Muscle of arm (tissue), 14 donors: ENCODE measurements at places on chromosomes 12 and 14. TPM values are rescaled to one million over a fixed set of nuclear protein-coding genes. Genes with fewer than 3 reads are reported as not detected.

CCDC196 gene
- not detected for polyA plus RNA-seq

KRT6A gene
- not detected for polyA plus RNA-seq

RND1 gene
- not detected for polyA plus RNA-seq

DNA sequence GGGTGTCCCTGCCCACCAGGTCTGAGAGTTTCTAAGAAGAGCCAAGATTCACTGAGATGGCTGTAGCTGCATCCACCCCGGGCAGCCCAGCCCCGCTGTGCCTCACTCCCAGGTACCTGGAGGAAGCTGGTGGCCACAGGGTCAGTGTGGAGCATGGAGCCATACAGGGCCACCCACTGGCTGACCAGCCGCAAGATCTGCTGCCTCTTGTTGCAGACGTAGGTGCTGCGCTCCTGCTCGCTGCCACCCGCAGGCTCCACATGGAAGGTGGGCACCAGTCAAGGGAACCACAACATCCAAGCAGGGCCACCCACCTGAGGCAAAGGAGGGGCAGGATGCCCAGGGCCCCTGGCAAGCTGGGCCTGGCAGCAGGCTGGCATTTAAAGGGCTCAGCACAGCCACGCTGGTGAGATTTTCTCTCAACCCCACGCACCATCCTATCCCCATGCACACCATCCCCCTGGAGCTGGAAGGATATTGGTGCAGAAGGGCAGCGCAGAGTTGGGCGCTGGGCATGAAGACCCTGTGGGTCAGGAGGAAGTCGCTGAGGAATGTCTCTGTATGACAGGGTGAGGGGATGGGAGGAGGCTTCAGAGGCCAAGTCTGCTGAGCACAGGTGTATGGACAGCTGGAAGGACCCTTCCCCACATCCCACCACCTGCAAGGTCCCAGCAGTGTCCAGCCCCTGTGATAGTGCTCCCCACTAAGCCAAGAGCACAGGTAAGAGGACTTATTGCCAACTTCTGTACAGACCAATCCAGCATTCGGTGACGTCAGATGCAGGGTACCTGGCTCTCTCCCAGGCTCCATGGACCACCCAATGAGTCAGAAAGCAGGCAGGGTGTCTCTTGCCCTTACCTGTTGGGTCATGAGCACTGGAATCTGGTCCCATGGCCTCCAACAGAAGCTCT is 10.8 kb downstream of the RAPGEF3 start:
- no peak for DNase-seq

P3H3 gene
- polyA plus RNA-seq: 47.9 TPM

DNA sequence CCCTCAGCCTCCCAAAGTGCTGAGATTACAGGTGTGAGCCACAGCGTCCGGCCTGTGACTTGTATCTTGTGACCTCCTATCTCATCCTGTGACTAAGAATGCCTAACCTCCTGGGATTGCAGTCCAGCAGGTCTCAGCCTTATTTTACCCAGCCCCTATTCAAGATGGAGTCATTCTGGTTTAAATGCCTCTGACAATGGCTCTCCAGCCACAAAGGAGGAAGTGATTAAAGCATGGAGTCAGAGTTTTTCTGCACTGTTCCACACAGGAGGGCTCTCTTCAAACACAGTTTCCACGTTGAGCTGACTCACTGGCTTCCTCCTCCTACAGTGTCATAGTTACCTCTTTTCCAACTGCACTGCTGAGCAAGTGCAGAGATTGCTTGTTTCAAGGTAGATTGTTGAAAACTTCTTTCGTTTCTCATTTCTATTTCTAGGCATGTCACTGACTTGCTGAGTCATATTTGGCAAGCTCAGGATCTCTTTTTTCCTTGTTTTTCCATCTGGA is 383.8 kb downstream of the PCNX1 start:
- peak; percentile 23 for DNase-seq

C14orf39 gene
- polyA plus RNA-seq: 3.1 TPM

GRCh38 chr12:127942981-127943380 is 324.0 kb upstream of the TMEM132C start:
- no peak for DNase-seq

DNA sequence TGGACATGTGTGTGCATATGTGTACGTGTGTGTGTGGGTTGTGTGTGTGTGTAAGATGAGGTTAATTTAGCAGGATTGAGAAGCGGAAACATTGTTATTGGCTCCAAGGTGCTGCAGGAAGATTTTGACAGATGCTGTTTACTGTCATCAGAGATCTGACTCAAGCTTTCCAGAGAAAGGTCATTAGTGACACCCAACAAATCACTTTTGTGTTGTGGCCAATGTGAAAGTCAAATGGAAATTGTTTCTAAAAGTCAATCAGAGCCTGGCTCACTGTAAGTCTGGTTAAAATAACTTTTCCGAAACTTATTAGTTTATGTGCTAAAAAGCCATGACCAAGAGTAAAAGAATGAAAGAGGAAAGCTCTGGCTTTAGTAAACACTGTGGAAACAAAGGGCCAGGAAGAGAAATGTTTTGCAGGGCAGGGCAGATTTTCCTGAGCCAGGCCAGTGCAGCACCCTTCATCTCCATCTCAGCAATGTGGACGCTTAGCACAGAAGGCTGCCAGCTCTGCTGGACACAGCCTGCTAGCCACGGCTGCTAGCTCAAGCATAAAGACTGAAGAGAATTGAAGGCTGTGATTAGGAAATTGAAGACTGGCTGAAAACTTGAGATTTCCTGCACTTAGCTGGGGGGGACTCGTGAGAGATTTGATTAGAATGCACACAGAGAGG is 235.8 kb downstream of the NEDD1 start:
- DNase-seq: peak; percentile 4

DNA sequence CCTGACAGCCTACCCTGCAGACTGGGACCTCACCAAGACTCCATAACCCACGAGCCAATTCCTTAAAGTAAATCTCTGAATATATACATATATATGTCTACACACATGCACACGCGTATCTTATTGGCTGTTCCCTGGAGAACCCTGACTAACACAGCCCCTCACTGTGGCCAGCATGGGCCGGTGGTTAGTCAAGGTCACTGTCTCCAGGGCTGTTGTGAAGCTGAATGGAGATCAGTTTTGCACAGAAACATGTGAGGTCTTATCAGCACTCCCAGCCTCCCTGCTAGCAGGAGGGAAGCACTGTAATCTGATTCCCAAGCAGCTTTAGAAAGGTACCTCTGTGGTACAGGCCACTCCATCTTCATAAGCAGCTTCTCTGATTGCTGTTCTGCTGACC is 46.6 kb upstream of the PLEKHG6 start:
- no peak for DNase-seq

- DNase-seq: no peak
These were observed 5.9 kb downstream of the KRT86 start for GRCh38 chr12:52280319-52280795.

DNA sequence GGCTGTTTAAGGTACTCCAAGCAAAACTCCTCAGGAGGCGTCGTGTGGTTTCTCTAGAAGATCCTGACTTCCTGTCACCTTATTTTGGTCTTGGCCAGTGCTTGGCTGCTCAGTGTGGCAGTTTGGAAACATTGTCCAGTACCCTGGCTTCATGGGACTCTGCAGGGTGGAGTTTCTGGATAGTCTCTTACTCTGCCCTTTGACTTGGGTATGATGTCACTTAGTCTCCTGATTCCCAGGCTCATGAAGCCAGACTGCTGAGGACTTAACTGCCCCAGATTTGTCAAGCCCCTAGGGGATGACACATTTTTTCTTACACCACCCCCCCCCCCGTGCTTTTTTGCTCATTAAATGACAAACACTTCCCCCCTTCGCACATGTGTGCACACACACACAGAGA is 82.7 kb downstream of the ADCK1 start:
- no peak for DNase-seq

ERBB3 gene
- 218 TPM for polyA plus RNA-seq

GRCh38 chr12:32446316-32447119 is 47.2 kb downstream of the FGD4 start:
- no peak for DNase-seq

KRT86 gene
- not detected for polyA plus RNA-seq

MYF6 gene
- polyA plus RNA-seq: 111 TPM

NTF3 gene
- polyA plus RNA-seq: not detected

- DNase-seq: peak; percentile 69
These were observed 13.3 kb downstream of the DICER1 start for GRCh38 chr14:95143808-95144620.

DNA sequence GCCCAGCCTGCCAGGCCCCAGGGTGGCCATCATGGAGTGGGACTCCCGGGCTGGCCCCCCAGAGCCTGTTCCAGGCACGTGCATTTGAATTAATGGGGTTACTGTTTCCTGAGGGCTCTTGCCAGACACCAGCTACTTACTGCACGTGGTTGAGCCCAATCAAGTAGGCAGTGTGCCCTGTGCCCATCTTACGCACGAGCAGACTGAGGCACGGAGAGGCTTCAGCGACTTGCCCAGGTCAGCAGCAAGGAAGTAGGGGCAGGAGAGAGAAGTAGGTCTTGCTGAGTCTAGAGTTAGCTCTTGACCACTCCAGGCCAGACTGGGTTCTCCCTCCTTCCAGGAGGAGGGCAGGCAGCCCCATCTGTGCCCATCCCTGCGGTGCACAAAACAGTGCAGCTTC is 67.7 kb downstream of the DIO3 start:
- no peak for DNase-seq

- peak; percentile 90 for DNase-seq
These were observed 83.9 kb downstream of the STXBP6 start for GRCh38 chr14:24965934-24966578.

- DNase-seq: no peak
These were observed 24.2 kb upstream of the HIF1A start for GRCh38 chr14:61671082-61671481.

DNA sequence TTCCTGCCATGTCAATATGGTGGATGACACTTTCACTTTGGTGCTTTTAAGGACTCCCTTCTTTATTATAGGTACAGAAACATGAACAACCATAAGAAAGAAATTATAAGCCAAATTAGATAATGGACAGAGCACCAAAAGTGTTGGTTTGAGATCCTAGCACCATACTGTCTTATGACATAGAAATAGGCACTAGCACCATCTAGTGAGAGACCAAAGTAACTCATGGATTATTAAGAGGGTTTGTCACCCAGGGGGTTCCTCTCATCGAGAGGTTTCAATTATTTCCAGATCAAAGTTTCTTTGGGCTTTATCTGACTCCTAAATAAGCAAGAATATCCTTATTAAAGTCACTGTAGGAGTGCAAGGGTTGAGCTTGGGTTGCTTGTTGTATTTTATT is 153.0 kb upstream of the DIO2 start:
- DNase-seq: no peak

GRCh38 chr14:30227876-30228275 is 300.2 kb upstream of the PRKD1 start:
- DNase-seq: peak; percentile 50

GAS2L3 gene
- 23.1 TPM for polyA plus RNA-seq

DNA sequence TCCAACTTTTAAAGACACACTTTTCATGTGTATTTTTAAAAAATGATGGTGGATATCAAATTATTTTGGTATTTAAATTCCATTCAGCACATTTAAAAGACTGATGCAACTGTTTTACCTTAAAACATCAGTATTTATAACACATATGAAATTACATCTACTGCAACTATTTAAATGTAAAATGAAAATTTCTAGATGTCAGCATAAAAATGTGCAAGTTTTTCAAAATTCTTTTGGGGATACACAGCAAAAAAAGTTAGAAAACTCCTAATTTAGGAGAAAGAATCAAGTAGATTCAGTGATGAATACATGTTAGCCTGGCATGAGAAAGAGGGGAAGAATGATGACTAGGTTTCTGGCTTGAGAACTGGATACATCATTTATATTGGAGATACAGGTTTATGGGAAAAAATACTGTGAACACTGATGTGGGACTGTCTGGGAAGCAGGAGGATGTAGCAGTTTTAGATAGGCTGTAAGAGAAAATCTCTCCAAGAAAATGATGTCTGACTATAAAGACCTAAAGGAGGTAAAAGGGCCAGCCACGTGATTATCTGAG is 9.2 kb downstream of the SOS2 start:
- no peak for DNase-seq

DNA sequence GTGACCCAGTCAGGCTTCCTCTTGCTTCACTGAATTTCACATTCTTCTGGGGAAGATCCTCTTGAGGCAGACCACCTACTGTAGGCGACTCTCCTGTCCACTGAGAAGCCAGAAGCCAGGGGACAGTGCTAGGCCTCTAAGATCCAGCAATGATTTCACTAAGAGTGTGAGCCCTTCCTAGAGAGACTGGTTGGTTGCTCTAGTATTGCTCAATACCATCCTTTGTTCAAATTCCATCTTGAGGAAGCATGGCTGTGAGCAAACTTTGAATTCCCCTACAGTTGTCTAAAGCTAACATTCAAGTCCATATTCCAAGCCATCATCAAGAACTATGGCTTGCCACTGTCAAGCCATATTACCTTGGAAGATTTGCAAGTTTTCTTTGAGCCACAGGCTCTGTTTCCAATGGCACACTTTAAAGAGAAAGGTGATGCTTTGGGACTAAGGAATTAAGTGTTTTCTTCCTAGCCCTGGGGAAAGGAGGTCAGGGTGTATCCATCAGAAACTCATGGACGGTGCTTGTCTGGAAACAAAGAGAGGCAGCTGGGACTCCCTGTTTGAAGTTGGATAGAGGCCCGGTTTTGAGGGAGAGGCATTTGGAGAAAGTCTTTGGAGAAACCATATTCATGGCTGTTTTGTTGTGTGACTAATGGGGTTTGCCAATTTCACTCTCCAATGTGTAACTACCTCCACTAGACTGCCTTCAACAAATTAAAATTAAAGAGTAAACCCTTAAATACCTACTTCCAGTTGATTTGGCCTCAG is 1217.9 kb downstream of the VRK1 start:
- DNase-seq: no peak

ITGA7 gene
- 306 TPM for polyA plus RNA-seq

GRCh38 chr14:49461529-49462401 is 124.4 kb downstream of the RPS29 start:
- peak; percentile 61 for DNase-seq

GRCh38 chr12:102964872-102965271 is 7.4 kb downstream of the ASCL1 start:
- no peak for DNase-seq

DNA sequence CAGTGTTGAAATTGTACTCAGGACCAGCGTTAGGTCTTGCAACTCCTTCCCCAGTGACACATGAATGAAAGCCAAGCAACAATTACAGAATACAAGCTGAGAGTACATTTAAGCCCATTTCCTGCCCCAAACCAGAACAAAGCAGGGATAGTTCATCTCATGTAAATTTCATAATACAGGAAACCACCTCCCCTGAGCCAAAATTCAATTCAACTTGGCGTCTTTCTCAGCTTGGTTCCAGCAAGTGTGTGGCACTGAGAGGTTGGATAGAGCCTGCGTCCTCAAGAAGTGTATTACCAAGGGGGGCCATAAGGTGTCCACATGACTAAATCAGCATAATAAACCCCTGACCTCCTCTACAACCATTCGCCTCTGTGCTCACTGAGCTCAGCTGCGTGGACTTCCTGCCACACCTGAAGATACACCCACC is 278.9 kb upstream of the CRY1 start:
- DNase-seq: no peak

- no peak for DNase-seq
These were observed 10.2 kb upstream of the LRRC10 start for GRCh38 chr12:69620921-69621320.

IAPP gene
- polyA plus RNA-seq: not detected

ASB2 gene
- 26.4 TPM for polyA plus RNA-seq

GRCh38 chr12:122963941-122964265 is 2.4 kb downstream of the ABCB9 start:
- DNase-seq: no peak

- no peak for DNase-seq
These were observed 30.9 kb upstream of the PLEKHG6 start for GRCh38 chr12:6279631-6280030.

SLC7A7 gene
- polyA plus RNA-seq: 22.3 TPM

TMEM30B gene
- polyA plus RNA-seq: 2.0 TPM

GRCh38 chr12:26941215-26941594 is 2.9 kb downstream of the FGFR1OP2 start:
- no peak for DNase-seq

GRCh38 chr12:67073336-67073735 is 195.8 kb upstream of the CAND1 start:
- no peak for DNase-seq
